Right lobe of liver (tissue), 6 donors: ENCODE measurements at places on chromosomes 1 and 21. TPM values are rescaled to one million over a fixed set of nuclear protein-coding genes. Genes with fewer than 3 reads are reported as not detected.

The ELF3 gene
- total RNA-seq, result 83.1 TPM

The BGLAP gene
- 1.5 TPM for total RNA-seq

GRCh38 chr21:37827913-37828312 is 88.3 kb downstream of the KCNJ6 start:
- peaks cover 6% of the 10 kb centered on the region for H3K4me1 ChIP-seq
- no peak overlapping the region for H3K4me3 ChIP-seq
- no peaks in the 10 kb centered on the region for H3K27me3 ChIP-seq

- no peak for DNase-seq
- H3K27ac ChIP-seq, result no peak overlapping the region
- no peaks in the 10 kb centered on the region for H3K27me3 ChIP-seq
- H3K4me1 ChIP-seq, result peaks cover 18% of the 10 kb centered on the region
These were observed 156.7 kb downstream of the SYT2 start for GRCh38 chr1:202553560-202554038.

- no peak overlapping the region for H3K27ac ChIP-seq
- H3K4me1 ChIP-seq, result no peaks in the 10 kb centered on the region
- no peak overlapping the region for H3K4me3 ChIP-seq
- H3K36me3 ChIP-seq, result no peaks in the 10 kb centered on the region
- no peaks in the 10 kb centered on the region for H3K27me3 ChIP-seq
- DNase-seq, result no peak
These were observed 21.6 kb downstream of the FOXD3 start for GRCh38 chr1:63343922-63344321.

DNA sequence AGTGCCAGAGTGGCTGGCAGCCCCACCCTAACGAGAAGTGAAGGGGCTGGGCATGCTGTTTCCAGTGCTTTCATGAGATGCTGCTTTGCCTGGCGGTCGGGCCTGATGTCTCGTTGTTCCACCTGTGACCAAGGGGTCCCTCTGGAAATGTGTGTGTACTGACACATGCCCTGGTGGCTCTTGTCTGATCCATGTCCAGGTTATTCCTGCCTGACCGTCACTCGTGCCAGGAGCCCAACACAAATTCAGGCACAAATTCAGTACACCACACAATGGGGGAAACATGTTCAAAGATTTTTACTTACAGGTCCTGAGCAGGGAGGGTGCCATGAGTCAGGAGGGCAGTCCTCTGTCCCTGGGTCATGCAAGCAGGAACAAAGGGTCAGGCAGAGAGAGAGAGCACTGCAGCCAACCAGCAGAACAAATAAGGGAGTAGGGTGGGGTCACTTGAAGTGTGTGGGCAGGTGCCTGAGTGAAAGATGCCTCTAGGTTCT is 76.3 kb downstream of the ADARB1 start:
- H3K27me3 ChIP-seq, result no peaks in the 10 kb centered on the region
- no peak overlapping the region for H3K4me3 ChIP-seq
- no peak for DNase-seq
- H3K27ac ChIP-seq, result no peak overlapping the region
- H3K4me1 ChIP-seq, result no peaks in the 10 kb centered on the region

GRCh38 chr1:197336571-197336970 is 68.5 kb downstream of the CRB1 start:
- H3K27me3 ChIP-seq, result no peaks in the 10 kb centered on the region
- no peaks in the 10 kb centered on the region for H3K36me3 ChIP-seq
- H3K27ac ChIP-seq, result no peak overlapping the region
- DNase-seq, result no peak
- H3K4me3 ChIP-seq, result no peak overlapping the region
- H3K4me1 ChIP-seq, result no peaks in the 10 kb centered on the region

DNA sequence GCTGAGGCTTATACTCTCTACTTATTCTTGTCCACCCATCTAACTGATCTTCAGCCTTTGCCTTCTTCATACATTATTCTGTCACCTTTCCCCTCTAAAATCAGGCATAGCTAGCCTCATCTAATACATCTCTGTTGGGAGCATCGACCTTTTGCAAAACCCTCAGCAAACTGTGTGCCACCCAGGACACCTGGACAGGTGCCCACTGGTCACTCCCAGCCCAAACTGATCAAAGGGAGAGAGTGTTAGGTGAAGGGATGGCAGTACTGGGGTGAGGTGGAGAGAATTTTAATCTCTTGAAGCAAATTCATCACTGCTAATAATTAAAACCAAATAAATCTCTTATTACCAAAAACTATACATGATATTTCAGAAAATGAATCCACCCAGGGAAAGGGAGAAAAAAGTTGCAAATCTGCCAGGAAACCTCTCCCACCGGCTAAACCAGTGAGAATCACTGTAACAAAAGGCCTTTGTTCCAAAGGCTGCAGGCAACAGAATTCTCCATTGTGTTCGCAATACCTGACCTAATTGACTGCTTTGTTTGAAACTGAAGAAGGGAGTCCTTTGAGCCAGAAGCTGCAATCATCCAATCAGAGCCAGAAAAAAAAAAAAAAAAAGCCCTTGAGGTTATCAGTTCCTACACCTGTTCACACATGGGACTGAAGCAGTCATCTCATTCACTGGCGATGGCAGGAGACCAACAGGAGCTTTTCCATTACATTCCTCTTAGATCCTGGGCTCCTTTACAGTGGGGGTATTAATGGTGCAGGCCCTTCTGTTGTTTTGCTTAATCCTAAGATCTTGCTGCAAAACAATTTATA is 172.6 kb downstream of the APP start:
- no peak overlapping the region for H3K4me3 ChIP-seq
- no peak for DNase-seq
- no peak overlapping the region for H3K27ac ChIP-seq
- H3K36me3 ChIP-seq, result no peaks in the 10 kb centered on the region

- no peaks in the 10 kb centered on the region for H3K36me3 ChIP-seq
- peaks cover 23% of the 10 kb centered on the region for H3K4me1 ChIP-seq
- DNase-seq, result peak; percentile 61
These were observed 535 bp downstream of the SETD4 start for GRCh38 chr21:36059823-36060158.

DNA sequence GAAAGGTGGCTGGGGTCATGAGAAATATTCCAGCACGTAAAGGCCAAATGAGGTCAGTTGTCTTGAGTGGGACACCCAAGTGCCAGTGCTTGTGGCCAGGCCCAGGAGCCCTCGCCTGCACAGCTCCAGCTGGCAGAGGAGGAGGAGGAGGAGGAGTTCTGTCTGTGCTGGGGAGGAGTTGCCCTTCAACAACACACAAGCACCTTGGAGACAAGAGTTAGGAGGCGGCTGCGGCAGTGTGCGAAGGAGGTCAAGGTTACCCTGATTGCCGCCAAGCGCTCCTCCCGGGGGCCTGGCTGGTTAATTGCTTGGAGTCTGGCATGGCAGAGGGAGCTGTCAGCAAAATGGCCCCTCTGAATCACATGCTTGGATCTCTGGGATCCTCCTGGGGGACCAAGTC is 45.1 kb downstream of the GRIK3 start:
- H3K27ac ChIP-seq, result no peak overlapping the region
- H3K36me3 ChIP-seq, result no peaks in the 10 kb centered on the region
- DNase-seq, result no peak

GRCh38 chr1:2314273-2314802 is 77.0 kb downstream of the MORN1 start:
- no peaks in the 10 kb centered on the region for H3K27me3 ChIP-seq
- H3K4me3 ChIP-seq, result peak overlapping the region; percentile 56
- no peaks in the 10 kb centered on the region for H3K36me3 ChIP-seq

DNA sequence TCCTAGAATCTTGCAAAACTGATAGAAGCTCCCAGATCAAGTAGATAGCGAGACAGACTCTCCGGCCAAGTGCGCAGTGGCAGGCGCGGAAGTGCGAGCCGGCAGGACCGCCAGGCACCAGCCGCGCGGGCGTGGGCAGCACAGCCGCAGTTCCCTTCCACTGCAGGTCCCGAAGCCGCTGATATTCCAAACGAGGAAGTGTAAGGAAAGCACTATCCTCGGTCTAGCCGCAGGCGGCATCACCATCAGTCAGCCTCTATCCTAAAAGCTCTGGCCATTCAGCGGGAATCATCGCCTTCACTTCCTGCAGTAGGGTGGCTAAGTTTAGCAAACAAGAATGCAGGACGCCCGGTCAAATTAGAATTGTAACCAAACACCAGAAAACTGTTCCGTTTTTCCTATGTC is 710 bp downstream of the GLRX2 start:
- no peaks in the 10 kb centered on the region for H3K27me3 ChIP-seq
- no peaks in the 10 kb centered on the region for H3K36me3 ChIP-seq
- H3K27ac ChIP-seq, result peak overlapping the region; percentile 69
- DNase-seq, result peak; percentile 58

DNA sequence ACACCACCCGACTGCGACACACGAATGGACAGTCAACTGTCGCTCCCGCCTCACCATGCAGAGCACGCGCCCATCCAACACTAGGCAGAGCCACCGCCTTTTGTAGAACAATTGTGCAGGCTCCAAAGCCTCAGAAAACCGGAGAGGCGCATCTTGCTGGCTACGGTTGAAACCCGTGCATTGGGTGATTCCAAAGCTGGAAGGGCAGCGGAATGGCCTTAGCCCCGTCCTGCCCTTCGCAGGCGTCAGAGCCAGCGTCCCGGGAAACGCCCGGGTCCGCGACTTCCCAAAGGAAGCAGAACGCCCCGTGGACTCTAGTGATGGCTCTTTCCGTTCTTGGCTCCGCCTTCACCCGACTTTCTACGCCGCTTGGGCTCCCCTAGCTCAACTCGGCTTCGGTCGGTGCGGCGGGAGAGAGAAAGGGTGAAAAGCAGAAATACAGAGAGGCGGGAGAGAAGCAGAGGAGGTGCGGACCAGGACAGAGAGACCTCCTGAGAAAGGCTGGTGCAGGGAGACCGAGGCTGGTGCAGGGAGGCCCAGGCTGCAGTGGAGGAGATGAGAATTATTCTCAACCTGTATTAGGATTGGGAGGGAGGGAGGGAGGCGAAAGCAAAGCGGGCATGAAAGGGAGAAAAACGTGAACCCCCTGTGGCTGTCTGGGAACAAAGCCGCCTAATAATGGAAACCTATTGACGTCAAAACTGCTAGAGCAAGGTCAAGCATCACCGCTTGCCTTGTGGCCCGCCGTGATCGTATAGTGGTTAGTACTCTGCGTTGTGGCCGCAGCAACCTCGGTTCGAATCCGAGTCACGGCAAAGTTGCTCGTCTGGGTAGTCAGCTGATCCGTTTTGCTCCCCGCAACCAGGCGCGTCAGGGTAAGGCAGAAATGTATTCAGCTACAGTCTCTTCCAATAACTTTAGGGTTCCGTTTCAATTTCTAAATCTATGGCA is 99.5 kb downstream of the PRKAB2 start:
- H3K36me3 ChIP-seq, result no peaks in the 10 kb centered on the region
- H3K4me1 ChIP-seq, result no peaks in the 10 kb centered on the region

DNA sequence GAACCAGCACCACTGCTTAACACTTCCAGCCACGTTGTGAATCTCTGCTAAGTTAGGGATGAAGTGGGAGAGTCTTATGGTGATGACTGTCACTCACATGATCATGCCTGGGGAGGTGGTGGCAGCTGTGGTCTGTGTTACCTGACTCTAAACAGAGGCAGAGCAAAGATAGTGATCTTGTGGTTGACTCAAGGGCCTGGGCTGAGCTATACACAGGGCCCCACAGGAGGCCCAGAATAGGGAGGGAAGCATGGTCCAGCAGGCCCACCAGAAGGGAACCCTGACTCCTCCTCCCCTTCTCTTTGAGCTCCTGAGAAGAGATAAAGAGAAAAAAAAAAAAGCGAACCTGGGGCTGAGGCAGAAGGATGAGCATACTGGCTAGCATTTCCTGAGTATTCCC is 55.0 kb downstream of the PLXNA2 start:
- no peak overlapping the region for H3K27ac ChIP-seq
- no peak for DNase-seq
- no peak overlapping the region for H3K4me3 ChIP-seq
- H3K4me1 ChIP-seq, result no peaks in the 10 kb centered on the region
- H3K27me3 ChIP-seq, result no peaks in the 10 kb centered on the region
- no peaks in the 10 kb centered on the region for H3K36me3 ChIP-seq

DNA sequence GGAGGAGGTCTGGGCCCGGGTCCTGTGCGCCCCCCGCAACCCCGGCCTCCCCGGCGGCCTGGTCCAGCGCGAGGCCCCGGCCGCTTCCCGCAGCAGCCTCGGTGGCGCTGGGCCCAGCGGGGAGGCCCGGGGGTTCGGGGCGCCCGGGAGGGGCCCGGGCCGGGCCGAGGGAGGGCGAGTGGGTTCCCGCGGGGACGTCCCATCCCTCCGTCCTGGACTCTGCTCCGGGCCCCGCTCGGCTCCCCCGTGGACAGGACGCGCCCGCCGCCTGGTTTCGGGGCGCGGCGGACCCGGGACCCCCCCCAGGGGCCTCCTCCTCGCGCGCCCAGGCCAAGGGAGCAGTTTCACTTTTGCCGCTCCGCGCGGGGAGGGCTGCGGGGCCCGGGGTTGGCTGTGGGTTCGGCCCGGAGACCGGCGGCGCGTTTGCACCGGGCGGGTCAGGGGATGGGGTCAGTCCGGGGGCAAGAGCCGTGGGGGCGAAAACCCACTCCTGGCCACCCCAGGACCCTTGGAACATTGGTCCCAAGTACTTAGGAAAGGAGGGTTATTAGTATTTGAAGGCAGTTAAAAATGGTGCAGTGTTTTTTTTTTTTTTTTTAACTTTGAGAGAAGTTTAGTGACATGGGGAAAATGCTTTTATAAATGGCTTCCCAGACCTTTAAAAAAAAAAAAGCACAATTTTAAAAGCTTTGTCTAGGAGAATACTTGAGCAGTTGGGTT is 677 bp downstream of the AGPAT3 start:
- H3K27me3 ChIP-seq, result no peaks in the 10 kb centered on the region
- no peaks in the 10 kb centered on the region for H3K36me3 ChIP-seq
- peak overlapping the region; percentile 77 for H3K27ac ChIP-seq

- no peak overlapping the region for H3K4me3 ChIP-seq
- no peaks in the 10 kb centered on the region for H3K36me3 ChIP-seq
- H3K27me3 ChIP-seq, result no peaks in the 10 kb centered on the region
- DNase-seq, result peak; percentile 66
These were observed 20.7 kb upstream of the CYP2J2 start for GRCh38 chr1:59947047-59947938.
